ENCODE measurements at places on chromosomes 3 and 15. TPM values are rescaled to one million over a fixed set of nuclear protein-coding genes. Genes with fewer than 3 reads are reported as not detected.

GRCh38 chr3:66604481-66604880, 103.7 kb upstream of the LRIG1 start:
- no peak for DNase-seq

DNA sequence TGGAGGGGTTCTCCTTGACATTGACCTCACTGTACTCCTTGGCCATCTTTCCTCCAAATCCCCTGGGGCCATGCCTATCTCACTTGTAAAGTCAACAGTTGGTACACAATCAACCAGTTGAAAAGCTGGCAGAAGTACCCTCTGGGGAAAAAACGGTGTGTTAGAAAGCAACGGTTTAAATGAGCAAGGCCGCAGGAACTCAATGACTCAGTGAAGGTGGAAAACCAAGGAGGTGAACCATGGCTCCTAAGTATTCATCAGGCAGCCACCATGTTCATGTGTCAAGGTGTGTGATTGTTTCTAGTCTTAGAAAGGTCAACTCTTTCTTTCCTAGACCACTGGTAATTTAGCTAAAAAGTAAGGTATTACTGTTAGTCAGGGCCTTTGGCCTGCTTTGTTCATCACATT, 130.9 kb upstream of the SATB1 start:
- DNase-seq = no peak

DNA sequence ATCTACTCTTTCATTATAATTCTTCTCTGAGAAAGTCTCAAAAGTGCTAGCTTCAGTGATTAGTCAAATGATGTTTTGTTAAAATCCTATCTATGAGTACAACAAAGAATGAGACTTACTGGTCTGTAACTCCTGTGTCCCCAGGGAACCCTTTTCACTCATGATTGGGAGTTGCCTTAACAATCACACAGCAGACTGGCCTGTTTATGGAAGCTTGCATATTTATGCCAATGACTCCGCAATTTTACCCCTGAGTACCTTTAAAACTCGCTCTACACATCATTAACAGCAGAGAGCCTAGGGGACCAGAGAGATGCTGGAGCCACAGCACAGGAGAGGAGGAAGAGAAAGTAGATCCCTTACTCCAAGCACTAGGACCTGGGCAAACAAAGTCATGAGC, 628.1 kb downstream of the IGSF11 start:
- DNase-seq = no peak

DNA sequence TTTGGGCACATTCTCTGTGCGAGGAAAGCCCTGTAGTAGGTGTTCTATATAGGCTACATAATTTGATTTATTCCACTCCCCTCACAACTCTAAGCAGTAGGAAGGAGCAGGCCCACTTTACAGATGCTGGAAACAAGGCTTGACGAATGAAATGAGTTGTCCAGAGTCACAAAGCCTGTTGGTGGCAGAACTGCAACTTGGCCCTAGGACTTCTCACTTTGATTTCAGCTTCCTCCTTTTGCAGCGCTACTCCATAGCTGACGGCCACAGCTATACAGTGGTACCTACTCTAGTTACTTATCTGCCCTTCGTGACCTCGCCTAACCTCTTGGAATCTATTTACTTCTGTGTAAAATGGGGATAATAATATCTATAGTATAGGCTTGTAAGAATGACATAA, 2.5 kb upstream of the IRAK2 start:
- DNase-seq = no peak

DNA sequence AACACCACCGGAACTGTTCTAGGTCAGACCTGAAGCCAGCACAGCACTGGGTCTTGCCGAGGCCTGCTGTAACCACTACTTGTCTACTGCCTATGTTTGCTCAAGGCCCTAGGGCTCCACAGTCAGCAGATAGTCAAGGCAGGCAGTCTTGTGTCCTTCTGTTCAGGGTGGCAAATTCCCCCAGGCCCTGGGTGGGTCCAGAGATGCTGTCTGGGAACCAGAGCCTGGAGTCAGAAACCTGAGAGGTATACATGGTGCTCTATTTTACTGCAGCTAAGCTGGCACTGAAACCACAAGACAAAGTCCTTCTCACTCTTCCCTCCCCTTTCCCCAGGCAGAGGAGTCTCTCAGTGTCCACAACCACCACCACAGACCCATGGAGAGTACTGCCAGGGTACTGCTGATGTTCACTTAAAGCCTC, 89.9 kb downstream of the BBX start:
- no peak for DNase-seq

- DNase-seq = no peak
Observed at GRCh38 chr15:75231836-75232235, 26.3 kb upstream of the GOLGA6C start.

GRCh38 chr15:70361106-70361505, 263.4 kb upstream of the TLE3 start:
- no peak for DNase-seq

- no peak for DNase-seq
Observed at GRCh38 chr3:47421741-47422649, 41.2 kb downstream of the PTPN23 start.

DNA sequence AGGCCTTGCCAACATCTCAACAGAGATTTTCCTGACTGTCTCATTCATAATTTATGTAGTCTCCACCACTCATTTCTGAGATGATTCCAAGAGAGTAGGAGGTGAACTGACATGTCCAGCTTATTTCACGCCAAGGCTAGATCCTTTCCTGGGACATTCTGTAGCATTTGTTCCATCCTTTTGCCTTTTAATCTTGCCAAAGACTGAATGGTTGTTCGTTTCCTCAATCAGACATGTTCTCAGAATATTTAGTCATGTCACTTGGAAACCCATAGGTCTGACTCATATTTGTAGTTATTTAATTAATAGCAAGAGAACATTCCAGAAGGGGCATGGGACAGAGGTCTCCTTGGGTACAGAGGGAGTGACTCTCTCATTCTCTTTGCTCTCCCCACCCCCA, 80.9 kb downstream of the DHX36 start:
- no peak for DNase-seq

GRCh38 chr3:30297112-30297511, 309.3 kb upstream of the TGFBR2 start:
- no peak for DNase-seq

DNA sequence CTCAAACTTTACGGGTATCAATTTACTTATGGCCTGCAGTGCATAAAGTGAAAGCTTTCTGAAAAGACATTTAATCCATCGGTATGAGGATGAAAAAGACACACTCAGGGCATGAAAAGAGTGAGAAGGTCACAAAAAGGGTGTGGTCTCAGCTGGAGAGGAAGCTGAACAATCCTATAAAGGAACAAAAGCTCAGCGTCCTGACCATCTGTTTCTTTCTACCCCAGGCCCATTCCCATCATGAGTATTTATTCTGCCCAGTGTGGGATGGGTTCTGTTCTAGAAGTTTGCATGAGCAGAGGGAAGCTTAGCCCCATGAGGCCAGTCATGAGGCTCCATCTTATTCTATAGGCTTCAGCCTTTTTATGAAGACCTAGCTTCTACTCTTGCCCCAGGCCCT, 144.6 kb downstream of the LPP start:
- no peak for DNase-seq

DNA sequence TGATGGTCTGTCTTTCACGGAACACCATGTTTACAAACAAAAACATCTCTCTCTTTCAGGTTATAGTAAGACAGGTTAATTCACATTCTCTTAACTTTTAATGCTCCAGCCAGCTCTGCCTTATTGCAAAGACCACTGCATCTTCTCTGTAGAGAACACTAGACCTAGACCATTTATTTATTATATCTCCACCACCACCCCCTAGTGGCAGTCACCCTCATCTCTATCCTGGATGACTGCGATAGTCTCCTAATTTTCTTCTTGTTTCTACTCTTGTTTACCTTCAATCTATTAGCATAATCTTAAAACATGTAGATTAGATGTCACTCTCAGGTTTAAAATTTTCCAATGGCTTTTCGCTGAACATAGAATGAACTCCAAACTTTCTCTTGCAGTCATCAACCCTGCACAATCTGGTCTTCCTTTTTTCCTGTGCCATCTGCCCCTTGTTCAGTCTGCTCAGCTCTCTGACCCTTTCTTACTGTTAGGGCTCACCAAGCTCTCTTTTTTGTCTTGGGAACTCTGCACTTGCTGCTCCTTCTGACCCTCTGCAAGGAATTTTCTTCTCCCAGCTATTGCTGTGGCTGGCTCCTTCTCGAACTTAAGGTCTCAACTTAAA, 155.6 kb downstream of the SQOR start:
- DNase-seq = no peak

DNA sequence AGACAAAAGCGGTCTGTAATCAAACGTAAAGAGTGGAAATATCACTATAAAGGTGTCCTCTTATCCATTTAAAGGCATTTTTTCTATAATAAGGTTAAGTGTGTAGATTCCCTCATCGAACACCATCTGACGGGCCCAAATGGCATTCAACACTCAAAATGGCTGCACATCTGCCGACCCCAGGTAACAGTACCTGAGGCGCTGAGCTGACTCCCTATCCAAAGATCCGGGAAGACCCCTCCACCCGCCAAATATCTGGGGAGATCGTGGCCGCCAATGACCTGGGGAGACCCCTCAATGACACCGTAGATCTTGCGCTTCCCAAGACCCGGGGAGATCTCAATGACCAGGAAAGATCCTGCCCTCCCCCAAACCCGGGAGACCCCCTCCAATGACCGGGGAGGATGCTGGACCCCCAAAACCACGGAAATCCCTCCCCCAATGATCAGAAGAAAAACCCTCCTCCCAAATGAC, 476 bp downstream of the IP6K2 start:
- DNase-seq = peak; percentile 16

- DNase-seq = no peak
Observed at GRCh38 chr15:91961357-91961756, 107.8 kb downstream of the SLCO3A1 start.

GRCh38 chr3:41018855-41019254, 180.4 kb upstream of the CTNNB1 start:
- no peak for DNase-seq

- DNase-seq = no peak
Observed at GRCh38 chr15:101091080-101092017, 160.5 kb downstream of the CHSY1 start.

GRCh38 chr15:92883163-92883875, 16.8 kb upstream of the CHD2 start:
- peak; percentile 41 for DNase-seq

GRCh38 chr15:64493641-64494040, 33.3 kb downstream of the ZNF609 start:
- no peak for DNase-seq

- DNase-seq = no peak
Observed at GRCh38 chr3:183774631-183775030, 50.7 kb downstream of the MAP6D1 start.

DNA sequence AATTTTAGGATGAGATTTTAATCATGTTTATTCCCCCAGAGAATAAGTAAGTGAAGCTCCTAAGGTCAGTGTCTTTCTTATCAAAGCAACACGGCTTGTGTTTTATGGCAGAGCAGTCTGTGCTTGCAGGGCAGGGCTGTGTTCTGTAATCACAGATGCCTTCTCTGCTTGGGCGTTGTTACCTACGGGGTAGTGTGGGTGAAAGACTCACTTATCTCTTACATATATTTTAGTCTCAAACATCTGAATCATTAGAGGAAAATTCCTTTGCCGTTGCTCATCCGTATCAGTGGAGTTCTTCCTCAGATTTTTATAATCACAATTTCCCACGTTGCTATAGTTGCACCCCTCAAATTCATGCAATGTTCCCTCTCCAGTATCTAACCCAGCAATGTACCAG, 271.7 kb upstream of the MEIS2 start:
- DNase-seq = no peak

SLC35A5 gene
- total RNA-seq = 17.8 TPM

CMSS1 gene
- total RNA-seq = 138 TPM

TMEM158 gene
- total RNA-seq = 1.9 TPM

SHC4 gene
- 8.9 TPM for total RNA-seq

ARL6IP5 gene
- 127 TPM for total RNA-seq

IGSF11 gene
- total RNA-seq = not detected

STRIT1 gene
- total RNA-seq = not detected

IL17RD gene
- total RNA-seq = 0.07 TPM

SLC33A1 gene
- total RNA-seq = 33.6 TPM
